ENCODE measurements at places on chromosomes 16 and 17.

GRCh38 chr16:57624806-57625500 lies 3.5 kb upstream of the ADGRG1 start:
- DNase-seq, result no peak

GRCh38 chr16:9469512-9469911 lies 378.1 kb downstream of the HAPSTR1 start:
- no peak for DNase-seq

DNA sequence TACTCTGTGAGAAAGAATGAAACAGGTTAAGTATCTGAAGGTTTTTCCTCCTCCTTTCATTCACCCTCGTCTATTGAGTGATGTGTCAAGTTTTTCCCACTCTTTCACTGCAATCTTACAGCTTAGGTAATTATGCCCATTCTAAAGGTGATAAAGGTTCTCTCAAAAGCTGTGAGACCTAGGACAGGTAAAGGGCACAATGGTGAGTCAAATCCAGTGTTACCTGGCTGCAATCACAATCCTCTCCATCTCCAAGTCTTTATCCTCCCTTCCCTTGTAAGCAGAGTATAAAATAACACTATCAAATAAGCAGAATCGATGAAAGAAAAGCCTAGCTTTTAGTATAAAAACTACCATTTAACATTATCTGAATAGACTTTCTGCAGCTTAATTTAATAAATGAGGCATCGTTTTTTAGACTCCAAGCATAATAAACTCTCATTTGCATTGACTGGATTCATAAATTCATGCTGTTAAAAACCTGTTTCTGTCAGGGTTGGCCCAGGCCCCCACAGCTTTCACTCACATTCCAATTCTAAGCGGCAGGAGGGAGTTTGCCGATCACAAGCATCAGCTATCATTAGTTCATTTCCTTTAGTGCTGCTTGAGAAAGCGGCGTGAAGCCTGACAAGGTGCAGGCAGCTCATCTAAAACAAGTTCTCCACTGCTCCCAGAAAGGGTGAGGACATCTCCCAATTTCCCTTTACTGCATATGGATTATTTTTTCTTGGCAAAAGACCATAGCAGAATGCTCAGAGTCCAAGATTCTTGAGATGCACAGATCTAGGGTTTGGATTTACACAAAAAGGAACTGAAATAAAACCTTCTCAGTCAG lies 67.8 kb downstream of the CDH8 start:
- no peak for DNase-seq

- no peak for DNase-seq
Measured at GRCh38 chr17:61310590-61310989, 89.1 kb upstream of the TBX2 start.

DNA sequence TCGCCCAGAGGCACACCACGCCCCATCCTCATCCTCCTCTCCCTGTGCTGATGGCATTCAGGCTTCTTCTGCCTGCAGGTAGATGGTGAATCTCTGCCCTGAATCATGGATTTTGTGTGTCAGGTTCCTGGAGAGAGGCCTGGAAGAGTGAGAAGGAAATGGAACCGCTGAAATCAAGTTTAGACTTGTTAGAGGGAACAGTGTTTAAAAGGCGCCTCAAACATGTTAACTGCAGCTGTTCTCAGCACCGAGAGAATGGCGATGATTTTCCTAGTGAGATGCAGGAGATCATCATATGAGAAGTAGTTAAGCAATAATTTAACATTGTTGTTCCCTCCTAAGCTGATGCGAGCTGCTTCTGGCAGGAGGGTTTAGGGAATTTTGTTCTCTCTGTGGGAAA lies 744.4 kb upstream of the EEF2KMT start:
- no peak for DNase-seq

DNA sequence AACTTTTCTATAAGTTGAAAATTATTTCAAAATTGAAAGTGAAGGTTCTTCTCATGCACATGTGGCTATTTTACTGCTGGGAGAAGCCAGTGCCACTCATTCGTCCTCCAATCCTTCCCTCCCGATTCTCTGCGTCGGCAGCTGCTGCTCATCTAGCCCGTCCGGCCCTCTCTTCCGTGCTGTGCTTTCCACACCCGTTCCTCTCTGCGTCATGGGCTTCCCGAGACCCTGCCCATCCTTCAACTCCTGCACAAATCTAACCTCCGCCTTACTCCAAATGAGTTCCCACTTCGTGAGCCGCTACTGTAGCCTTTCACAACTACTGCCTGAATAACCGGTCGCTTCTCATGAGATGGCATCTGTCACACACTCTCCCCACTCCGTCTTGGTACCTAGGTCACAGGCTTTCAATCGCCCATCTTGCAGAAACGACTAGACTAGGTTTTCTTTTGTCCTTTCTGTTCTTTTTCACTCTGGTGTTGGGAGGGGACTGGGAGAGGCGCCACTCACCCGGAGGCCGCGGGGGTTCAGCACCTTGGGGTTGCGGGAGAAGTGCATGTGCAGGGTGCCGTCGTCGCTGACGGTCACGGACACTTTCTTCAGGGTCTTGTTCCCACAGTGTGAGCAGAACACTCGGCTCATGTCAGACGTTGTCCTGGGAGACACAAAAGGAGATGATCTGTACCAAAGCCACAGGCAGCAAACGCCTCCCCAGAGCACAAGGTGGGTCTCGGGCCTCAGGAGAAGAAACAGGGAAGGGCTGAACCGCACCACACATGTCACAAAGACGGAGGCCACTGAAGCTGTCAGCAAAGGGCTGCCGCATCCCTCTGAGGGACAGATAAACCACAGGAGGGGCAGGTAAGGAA lies 10.1 kb downstream of the NOB1 start:
- DNase-seq, result no peak

GRCh38 chr17:72397223-72397667 lies 276.4 kb downstream of the SOX9 start:
- no peak for DNase-seq

DNA sequence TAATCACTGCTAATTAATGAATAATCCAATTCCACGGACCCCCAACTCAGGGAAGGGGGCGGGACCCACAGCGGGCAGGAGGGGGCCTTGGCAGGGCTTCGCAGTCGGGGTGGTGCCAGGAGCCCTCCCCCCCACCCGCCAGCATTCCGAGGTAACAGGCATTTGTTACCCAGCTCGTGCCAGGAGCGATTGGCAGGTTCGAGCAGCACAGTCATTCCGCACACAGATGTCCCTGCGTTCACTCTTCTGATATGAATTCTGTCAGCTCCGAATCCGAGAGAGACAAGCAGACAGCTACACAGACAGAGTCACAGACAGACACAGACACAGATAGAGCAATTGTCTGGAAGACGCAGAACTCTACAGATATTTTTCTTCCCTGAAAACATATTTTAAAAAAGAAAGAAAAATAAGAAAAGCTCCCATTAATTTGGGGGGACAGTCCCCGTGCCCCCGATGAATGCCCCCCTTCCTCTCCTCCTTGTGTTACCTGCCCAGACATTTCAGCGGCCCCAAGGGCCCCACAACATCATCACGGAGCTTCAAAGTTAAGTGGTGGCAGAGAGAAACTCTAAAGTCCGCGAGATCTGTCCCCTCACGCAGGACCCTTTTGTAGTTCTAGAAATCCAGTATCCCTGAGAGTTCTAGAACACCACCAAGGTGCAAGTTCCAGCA lies 10.2 kb downstream of the NEUROD2 start:
- DNase-seq, result no peak

DNA sequence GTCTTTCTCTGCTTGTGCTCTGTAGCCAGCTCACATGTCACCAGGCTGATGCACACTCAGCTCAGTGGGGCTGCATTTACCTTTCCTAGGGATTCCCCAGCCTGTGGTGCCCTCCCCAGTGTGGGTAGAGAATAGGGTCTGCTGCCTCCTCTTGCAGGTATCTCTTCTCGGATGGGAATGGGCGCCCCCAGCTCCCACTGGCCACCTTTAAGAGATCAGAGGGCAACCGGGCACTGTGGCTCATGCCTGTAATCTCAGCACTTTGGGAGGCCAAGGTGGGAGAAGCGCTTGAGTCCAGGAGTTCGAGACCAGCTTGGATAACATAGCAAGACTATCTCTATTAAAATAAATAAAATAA lies 3.3 kb downstream of the XYLT2 start:
- DNase-seq, result no peak

DNA sequence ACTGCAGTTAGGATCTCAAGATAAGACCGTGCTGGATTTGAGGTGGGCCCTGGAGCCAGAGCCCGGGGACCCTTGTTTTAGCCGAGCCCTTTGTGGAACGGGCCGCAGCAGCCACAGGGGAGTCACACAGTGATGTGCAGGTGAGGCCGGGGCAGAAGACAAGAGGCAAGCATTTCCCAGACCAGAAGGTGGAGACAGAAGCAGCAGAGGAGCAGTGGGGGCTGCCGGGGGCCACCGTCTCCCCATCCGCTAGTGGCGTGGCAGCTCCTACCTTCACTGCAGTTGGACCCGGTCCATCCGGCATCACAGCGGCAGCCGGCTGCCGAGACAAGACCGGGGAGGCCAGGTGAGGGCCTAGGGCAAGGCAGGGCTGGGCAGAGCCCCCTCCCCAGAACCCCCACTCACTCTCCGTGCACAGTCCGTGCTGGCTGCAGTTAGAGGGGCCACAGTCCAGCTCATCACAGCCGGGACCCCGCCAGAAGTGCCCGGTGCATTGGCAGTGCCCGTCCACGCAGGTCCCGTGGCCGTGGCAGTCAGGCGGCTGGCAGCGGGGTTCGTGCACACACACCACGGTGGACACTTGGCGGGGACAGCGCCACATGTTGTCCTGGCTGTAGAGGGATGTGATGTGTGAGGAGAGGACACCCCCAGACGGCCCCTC lies 6.0 kb downstream of the NAGPA start:
- no peak for DNase-seq

- no peak for DNase-seq
Measured at GRCh38 chr16:2482249-2482648, 7.3 kb downstream of the TBC1D24 start.

- no peak for DNase-seq
Measured at GRCh38 chr16:7482032-7482431, 149.4 kb downstream of the RBFOX1 start.

- no peak for DNase-seq
Measured at GRCh38 chr16:85659805-85660511, 28.8 kb downstream of the GINS2 start.

DNA sequence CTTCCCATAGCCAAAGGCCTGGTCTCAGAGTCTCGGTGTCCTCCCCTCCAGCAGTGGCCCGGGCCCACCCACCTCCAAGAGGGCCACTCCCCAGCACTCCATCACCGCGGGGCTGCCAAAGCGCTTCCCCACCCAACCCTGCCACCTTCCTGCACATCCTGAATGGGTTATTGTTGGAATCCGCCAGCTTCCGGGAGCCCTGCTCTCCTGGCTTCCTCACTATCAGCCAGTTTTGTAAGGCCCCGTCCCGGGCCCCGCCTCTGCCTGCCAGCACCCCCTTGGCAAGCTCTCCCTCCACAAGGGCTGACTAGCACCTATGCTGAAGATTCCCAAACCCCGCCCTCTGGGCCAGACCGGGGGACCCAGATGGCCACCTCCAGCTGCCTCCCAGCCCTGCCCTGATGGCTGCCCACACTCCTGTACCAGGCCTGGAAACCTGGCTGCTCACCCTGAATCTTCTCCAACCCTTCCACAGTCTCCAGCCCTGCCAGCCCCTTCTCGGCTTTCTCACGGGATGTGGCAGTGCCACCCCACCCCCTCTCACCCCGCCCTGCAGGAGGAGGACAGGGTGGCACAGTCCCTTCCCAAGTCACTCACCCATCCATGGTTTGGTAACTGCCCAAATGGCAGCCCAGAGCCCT lies 14.4 kb downstream of the MYBBP1A start:
- no peak for DNase-seq

- no peak for DNase-seq
Measured at GRCh38 chr17:14206891-14207290, 29.8 kb downstream of the CDRT15 start.

DNA sequence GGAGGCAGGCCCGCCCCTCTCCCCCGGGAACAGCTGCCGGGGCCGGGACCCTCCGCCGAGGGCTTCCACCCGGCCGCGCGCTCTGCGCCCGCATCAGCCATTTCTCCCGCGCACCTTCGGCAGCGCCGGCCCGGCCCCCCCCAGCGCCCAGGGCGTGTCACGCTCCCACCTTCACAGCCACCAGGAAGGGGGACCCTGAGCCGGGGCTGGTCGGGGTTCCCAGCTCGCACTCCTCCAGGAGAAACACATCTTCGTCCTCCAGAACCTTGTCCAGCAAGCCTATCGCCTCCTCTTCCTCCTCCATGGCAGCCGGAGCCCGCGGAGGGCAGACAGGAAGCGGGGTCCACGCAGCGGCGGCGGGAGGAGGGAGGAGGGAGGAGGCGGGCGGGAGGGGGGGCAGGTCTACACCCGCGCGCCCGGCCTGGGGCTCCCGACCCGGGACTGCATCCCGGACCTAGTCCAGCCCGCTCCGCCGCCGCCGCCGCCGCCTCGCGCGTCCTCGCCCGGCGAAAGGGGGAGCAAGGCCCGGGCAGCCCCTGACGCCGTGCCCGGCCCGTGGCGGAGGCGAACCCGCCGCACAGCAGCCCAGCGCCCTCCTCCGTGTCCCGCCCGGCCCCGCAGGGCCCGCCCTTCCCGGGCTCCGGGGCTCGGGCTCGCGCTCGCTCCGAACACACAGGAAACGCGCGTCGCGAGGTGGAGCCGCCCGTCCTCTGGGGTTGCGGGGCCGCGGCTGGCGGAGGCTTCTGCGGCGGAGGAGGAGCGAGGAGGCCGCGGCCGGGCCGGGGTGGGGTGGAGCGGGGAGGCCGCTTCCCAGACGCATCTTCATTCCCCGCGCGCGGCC lies 70.8 kb downstream of the ABR start:
- DNase-seq, result no peak

- DNase-seq, result no peak
Measured at GRCh38 chr16:4679850-4680636, 13.3 kb upstream of the NUDT16L1 start.

GRCh38 chr17:59327121-59327980 lies 4.1 kb upstream of the YPEL2 start:
- DNase-seq, result no peak

DNA sequence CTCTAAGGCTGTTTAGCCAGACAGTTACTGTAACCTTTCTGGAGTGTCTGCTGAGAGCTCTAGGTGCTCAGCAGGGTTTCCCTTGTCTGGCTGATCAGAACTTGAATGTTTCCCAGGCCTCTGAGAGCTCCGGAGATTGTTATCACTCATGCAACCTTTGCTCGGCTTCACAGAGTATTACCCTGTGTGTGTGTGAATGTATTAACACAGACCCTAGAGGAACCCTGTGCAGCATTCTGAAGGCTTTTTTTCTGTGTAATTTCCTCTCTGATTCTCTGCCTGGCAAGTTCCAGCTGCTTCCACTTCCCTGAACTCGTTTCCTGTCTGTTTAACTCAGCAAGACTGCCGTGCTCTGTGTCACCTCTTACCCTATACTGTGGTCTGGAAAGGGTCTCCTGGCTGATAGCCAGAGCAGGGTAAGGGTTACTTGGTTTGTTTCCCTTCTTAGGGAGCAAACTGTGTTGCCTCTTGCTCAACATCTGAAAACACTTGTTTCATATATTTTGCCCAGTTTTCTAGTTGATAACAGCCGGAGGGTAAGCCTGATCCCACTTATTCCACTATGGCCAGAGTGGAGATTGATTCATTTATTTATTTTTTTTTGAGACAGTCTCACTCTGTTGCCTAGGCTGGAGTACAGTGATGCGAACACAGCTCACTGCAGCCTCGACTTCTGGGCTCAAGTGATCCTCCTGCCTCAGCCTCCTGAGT lies 21.7 kb downstream of the PRMT7 start:
- DNase-seq, result no peak
